Activated T-helper 1 cell treated with anti-CD3 and anti-CD28 coated beads, Interleukin-2, amount 50 U/mL, for 16 hours (primary cell): ENCODE measurements at places on chromosomes 1 and 21.

DNA sequence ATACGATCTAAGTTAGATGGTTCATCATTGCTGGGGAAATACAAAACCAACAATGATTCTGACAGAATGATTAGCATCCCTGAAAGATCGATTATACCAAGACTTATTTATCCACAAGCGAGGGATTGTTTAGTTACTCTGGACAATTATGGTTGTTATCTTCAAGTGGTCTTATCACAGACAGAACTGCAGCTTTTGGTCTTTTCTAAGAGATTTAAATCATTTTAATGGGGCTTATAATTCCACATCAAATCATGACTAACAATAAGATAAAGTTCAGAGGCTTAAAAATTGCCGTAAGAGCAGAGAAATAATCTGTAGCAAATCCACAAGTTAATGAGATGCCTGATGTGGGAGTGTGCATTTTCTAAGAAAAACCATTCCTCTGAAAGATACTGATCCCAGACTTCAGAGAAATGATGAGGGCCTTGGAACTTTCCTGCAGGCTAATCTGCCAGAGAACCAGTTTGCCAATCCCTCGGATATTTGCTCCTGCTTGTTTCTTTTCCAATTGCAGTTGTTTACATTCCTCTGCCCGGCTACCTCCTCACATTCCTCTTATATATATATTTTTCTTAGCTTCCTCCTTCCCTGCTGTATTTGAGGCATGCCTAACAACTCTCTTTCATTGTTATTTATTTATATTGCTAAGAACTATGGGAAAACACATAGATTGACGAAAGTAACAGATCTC lies 134.8 kb downstream of the BACH1 start:
- no peak for DNase-seq

- DNase-seq = no peak
Measured at GRCh38 chr1:32684167-32684811, 18.3 kb downstream of the SYNC start.

GRCh38 chr1:147670319-147671001 lies at the start of gene ACP6:
ACP6 (minus strand) TSS chr1:147670524; CDS start chr1:147670048, 476 bp downstream.
- peak; percentile 69 for DNase-seq

DNA sequence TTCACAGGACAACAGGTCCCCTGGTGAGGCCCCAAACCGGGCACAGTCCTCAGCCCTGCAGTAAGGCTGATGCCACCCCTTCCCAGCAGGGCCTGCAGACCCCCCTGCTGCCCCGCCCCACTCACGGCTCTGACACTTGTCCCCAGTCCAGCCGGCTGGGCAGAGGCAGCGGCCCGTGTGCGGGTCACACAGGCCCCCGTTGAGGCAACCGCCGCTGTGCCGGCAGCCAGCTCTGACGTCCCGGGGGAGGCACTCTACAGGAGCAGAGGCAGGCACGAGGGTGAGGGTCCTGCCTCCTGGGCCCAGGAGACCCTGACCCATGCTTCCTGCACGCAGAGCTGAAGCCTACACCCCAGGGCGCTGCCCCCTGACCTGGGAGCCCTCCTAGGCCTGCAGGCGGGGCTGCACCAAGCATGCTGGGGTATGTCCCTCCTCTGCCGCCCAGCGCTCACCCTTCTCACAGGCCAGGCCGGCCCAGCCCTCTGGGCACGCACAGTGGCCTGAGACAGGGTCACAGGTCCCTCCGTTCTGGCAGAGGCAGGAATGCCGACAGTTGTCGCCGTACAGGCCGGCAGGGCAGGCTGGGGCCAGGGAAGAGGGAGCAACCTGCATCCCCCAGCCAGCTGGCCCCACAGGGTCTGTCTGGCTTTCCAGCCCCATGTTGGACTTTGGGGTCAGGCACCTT lies 43.9 kb downstream of the ARHGEF16 start:
- no peak for DNase-seq

GRCh38 chr1:154595621-154596020 lies 12.4 kb downstream of the ADAR start:
- no peak for DNase-seq

GRCh38 chr1:53182111-53182593 lies 14.5 kb upstream of the CPT2 start:
- peak; percentile 58 for DNase-seq

GRCh38 chr21:31318971-31319370 lies 25.1 kb downstream of the TIAM1 start:
- DNase-seq = no peak

DNA sequence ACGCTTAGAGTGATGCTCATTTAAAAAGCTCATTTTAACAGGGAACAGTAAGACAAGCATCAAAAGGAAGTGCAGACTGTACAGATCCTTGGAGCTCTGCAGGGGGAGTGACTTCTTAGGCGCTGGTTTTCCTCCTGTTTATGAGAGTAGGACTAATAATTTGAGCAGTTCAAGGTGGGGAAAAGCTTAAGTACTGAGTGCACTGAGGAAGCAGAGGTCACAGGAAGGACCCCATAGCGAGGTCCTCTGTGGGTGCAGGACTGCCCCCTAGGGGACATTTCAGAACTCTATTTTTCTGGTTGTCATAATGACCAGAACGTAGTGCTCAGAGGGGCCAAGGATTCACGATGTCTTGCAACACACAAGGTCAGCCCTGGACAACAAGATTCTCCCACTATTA lies 112.1 kb downstream of the HLCS start:
- no peak for DNase-seq

DNA sequence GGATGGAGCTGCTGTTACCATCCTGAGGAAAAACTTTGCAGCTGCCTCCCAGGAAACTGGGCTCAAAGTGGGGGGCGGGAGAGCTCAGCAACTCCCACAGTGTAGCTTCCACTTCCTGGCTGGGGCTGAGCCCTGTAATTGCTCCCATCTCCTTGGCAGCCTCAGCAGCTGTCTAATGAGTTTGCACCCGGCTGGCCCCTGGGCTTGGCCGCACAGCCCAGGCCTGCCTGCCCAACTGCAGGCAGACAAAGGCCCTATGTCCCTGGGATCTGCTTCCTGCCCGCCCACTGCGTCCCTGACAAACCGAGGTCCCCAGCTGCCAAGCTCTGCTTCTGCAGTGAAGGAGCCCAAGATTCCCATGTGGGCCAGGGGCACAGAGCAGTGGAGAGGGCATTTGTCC lies 30.1 kb downstream of the EDN2 start:
- no peak for DNase-seq

DNA sequence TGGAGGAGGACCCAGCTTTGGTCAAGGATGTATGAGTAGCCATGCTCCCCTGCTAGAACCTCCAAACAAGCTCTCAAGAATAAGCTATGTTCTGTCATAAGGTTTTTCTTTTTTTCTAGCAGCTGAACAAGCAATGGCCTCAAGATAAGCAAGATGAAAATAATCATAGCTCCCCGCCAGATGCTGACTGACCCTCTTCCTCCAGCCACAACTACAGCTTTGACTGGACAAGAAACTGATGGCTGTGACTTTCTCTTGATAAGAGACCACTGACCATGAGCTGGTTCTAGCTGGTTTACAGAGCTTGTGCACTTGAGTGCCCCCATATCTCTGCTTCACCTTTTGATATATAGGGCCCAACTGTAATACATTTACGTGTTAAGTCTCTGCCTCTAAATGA lies 38.2 kb upstream of the PARP1 start:
- no peak for DNase-seq

DNA sequence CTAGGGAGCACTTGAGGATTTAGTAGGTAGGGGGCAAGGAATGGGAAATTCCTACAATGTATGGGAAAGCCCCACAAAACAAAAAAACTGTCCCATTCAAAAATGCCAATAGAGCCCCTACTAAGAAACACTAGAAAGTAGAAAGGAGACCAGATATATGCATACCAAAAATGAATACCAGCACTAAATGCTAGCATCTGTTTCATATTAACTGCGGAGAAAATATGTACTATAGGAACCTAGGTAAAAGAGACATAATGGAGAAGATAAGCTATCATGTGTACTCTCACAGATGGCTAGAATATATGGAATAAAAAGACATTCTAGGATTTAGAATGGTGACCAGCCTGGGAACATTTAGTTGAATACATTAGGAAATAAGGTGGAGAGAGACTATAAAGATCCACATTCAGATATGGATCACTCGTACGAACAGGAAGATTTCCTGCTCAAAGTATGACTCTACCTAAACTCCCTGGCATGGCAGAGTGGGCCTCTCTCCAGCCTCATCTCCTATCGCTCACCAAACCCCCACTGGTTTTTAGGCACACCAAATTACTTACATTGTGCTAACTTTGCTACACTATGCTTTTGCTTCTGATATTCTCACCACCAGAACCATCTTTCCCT lies 18.3 kb downstream of the ZNHIT6 start:
- DNase-seq = no peak

DNA sequence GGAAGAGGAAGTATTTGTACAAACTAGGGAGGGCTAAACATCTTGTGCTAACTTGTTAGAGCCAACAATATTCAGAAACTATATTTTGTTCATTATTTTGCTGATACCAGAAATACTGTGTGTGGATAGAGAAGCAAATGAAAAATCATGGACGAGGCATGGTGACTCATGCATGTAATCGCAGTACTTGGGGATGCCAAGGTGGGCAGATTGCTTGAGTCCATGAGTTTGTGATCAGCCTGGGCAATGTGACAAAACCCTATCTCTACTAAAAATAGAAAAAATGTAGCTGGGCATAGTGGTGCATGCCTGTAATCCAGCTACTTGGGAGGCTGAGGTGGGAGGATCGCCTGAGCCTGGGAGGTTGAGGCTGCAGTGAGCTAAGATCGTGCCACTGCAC lies 13.4 kb downstream of the LRRC41 start:
- no peak for DNase-seq

DNA sequence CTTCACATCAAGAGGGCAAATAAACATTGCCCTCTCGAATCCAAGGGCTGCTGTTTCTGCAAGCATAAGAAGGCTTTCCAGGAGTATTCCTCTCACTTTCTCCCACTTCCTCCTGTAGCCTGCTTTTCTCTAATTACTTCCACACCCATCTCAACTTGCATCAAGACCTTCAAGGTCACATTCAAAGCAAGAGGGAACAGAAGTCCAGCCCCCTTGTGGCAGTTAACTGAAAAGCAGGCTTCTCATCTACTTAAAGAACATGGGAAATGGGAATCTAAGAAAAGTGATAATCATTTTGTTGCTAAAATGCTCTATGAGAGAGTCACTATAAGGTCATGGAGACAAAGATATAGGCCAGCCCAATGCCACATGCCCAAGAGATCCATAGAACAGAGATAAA lies 874.4 kb downstream of the KCNT2 start:
- no peak for DNase-seq

GRCh38 chr1:227725046-227725445 lies 10.1 kb downstream of the JMJD4 start:
- DNase-seq = no peak

- DNase-seq = no peak
Measured at GRCh38 chr1:236524895-236525184, 1.1 kb downstream of the LGALS8 start.

- DNase-seq = peak; percentile 55
Measured at GRCh38 chr1:33181921-33182341, at the start of gene TRIM62. TRIM62 (minus strand) TSS chr1:33182043; CDS start chr1:33181432, 611 bp downstream.

- DNase-seq = no peak
Measured at GRCh38 chr1:115084902-115085511, 4.3 kb downstream of the TSPAN2 start.

DNA sequence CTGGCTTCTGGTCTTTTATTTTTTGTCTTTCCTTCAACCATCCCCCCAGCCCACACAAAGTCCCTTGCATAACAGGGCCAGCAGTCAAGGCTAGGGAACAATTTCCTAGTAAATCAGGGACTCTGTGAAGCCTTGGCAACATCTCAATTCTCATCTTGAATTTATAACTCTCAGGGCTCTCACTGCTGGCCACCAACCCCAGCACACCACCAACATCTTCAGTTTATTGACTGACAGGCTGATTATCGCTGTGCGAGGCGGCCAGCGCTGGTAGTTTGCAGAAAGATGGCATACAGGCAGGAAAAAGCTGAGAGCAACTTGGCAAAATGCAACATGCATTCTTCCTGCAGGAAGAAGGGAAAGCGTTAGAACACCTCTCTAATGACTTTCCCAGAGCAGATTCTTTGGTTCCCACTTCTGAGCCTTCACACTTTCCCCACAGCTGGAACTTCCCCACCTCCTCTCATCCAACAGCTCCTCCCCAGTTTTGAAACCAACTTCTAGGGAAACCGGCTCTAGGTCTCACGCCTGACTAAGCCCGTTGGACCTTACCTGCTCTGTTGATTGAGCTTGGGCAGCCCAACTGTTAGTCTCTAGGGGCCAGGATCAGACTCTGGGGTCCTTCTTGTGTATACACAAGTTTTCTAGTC lies 26.3 kb upstream of the CSF1 start:
- DNase-seq = no peak

DNA sequence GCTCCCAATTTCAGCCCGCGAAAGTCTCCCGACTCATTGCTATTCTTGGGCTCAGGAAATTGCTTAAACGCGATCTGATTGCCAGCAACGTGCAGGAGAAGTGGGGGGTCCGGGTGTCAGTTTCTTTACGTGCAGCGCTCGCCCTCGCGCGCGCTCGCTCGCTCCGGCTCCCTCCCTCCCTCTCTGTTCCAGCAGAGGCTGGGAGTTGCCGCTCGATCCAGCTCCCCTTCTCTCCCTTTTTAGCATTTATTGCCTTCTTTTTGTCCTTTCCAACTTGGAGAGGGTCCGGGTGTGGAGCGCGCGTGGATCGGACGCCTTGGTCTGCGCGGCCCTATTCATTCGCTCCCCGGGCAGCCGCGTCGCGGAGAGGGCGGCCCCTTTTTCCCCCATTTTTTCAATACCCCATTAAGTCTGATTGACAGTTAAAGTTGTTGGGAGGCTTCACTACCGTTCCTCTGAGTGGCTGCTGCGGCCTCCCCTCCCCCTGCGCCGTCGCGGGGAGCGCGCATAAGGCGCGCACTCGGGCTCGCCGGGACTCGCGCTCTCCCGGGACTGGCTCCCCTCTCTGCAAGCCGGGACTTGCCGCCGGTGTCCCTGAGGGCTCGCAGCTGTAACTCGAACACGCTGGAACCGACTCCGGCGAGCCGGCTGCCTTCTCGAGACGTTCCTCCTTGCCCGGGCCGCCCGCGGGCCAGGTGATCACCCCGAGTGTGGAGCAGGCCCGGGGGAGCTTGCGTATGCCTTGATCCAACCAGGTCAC lies at the start of gene DHRS3:
DHRS3 (minus strand) TSS at position 310 of the 760 bp plus-strand sequence. CDS start 862 bp downstream, outside the sequence.
- peak; percentile 37 for DNase-seq
